ENCODE measurements at places on chromosomes 13 and 19.

- no peak for DNase-seq
These were observed 9.1 kb upstream of the DPP9 start for GRCh38 chr19:4732680-4733114.

- no peak for DNase-seq
These were observed 504.6 kb upstream of the KLHL1 start for GRCh38 chr13:70612881-70613280.

DNA sequence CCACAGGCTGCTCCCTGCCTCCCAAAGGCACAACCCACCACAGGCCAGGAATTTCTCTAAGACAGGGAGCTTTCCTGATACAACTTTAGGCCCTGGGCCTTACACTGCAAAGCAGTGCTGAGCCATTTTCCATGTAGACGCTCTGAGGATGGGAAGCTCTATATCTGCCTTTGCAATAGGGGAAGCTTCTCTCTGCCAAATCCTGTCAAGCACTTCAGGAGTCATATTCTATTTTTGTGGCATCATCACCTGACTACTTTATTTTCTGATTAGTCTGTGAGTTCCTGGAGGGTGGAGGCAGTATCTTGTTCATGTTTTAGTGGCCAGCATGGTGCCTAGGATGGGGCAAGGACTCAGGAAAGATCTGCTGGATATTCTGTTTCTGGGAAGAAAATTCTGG, 382.0 kb downstream of the ZNF536 start:
- DNase-seq = no peak

DNA sequence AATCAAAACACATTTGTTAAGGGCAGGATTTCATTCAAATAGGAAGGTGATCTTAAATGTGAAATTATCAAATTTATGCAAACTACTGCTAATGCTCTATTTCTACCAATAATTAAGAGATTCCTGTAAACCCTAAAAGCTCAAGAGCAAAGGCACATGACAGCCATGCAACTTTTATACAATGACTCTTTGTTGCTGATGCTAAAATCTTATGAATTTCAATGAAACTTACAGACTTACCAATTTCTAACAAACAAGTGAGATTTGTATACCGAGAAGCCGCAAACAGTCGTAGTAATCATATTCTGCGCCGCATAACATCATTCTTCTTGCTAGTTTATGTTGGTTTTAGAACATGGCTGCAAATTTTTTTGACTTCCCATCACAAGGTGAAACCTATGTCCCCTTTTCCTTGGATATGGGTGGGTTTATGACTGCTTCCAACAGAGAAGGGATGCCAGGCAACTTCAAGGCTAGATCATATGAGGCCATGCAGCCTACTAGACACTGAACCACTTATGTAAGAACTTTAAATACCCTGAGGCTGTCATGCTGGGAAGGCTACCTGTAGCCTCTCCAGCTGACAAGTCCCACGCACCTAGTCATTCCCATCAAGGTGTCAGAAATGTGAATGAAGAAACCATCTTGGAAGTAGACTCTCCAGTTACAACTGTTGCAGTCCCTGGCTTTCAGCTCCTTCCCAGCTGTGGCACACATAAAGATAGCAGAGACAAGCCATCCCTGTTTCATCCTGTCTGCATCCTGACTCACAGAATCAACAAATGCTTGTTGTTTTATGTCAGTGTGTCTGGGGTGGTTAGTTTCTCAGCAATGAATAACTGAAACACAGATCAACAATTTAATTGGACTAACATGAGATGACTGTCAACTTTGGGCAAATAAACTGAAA, 42.0 kb downstream of the LNX2 start:
- no peak for DNase-seq

DNA sequence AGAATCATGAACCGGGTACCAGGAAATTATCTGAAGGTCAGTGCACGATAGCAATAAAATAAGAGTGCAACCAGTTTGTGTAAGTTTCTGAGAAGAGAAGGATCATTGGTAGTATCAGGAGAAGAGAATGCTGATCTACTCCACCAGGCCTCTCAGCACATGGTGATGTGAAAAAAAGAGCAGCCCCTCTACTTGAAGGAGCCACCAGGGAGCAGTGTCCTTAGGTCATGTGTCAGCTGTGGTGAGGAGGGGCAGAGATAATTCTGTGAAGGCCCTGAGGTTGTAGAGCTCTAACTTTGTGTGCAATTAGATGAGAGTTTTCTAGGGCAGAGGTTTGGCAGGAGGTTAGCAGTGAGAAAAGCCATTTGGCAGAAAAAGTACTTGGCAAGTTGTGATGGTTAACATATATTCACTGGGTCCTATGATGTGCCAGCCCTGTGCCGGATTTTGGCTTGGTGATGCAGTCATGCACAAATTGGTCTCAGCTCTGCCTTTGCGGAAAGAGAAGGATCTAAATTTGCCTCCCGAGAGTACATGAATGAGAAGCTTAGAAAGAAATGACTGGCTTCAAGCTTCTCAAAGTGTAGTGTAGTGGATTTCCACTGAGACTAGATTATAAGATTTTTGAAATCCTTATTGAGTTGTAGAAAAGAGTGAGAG, 19.2 kb upstream of the ZC3H13 start:
- no peak for DNase-seq

GRCh38 chr19:855142-855541, 3.0 kb downstream of the ELANE start:
- no peak for DNase-seq

- DNase-seq = no peak
These were observed 24.0 kb downstream of the FGF9 start for GRCh38 chr13:21694831-21695230.

- DNase-seq = no peak
These were observed 72.3 kb downstream of the NAA16 start for GRCh38 chr13:41383386-41383785.

DNA sequence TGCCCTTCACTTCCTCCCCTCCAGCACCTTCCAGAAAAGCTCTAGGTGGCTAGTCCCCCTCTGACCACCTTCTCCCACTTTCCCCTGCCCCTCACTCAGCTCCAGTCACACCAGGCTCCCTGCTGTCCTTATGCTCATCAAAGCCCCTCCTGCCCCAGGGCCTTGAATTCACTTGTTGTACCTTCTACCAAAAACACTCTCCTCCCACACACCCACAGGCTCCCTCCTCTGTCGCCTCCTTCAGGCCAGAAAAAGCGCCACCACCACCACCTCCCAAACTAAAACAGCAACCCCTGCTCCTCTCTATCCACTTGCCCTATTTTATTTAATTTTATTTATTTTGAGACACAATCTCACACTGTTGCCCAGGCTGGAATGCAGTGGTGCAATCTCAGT, 4.8 kb upstream of the CEACAM16 start:
- no peak for DNase-seq

- DNase-seq = no peak
These were observed 140.9 kb downstream of the TBC1D4 start for GRCh38 chr13:75341028-75341427.

DNA sequence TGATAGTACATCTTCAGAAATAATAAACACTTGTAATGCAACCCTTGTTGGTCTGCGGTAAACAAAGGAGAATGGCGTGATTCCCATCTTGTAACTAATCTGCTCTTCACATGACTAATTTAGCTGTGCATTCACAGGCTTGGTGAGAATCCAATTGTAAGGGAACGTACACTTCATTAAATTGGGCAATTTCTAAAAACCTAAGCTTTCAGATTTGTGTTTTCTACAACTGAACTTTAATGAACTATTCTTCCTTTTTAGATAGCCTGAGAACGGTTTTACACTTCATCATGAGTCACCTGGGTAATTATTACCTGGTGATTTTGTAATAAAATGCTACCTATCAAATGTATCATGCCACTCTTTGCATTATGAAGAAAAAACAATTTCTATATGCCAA, 306.9 kb downstream of the KLF5 start:
- no peak for DNase-seq

DNA sequence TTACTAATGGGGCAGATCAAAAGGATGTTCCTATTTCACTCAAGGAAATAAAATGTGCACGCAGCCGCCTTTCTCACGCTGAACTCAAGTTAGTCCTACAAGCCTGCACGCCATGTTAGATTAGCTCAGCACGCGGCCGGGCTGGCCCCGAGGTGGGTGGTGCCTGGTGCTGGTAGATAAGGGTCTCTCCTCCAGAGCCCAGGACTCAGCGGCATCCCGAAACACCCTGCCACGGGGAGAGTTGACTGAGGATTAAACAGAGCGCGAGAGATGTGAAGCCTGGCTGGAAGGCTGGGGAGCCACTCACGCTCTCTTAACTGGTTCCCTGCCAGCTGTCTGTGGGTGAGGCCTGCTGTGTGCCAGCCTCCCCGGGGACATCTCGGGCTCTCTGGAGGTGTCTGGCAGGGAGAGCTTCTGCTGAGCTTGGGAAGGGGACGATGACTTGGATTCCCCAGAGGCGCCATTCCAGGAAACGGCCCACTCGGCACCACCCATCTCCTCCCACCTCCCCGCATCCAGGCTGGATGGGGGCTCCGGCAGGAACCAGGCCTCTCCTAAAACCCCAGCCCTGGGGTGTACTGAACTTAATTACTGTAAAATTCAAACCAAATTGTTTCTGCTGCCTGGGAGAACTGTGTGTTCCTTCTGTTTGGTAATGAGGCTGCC, 122.2 kb downstream of the KDM4B start:
- peak; percentile 51 for DNase-seq

DNA sequence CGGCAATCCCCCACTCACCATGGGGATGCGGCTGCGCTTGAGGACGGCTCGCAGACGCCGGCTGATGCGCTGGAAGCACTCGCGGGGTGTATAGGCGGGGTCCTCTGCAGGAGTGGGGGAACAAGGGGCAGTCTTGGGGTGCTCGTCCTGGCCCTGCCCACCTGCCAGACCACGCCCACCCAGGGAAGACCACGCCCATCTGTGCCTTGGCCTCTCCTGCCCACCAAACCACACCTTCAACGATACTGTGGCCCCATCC, 6.7 kb downstream of the RNU6-9 start:
- DNase-seq = no peak

- no peak for DNase-seq
These were observed 40.6 kb downstream of the DCLK1 start for GRCh38 chr13:36090592-36090991.

- no peak for DNase-seq
These were observed 34.1 kb upstream of the POMP start for GRCh38 chr13:28624707-28625432.

GRCh38 chr13:86741762-86742285, 929.3 kb upstream of the SLITRK5 start:
- no peak for DNase-seq

GRCh38 chr13:64088491-64088890, 2672.8 kb upstream of the PCDH20 start:
- DNase-seq = no peak

DNA sequence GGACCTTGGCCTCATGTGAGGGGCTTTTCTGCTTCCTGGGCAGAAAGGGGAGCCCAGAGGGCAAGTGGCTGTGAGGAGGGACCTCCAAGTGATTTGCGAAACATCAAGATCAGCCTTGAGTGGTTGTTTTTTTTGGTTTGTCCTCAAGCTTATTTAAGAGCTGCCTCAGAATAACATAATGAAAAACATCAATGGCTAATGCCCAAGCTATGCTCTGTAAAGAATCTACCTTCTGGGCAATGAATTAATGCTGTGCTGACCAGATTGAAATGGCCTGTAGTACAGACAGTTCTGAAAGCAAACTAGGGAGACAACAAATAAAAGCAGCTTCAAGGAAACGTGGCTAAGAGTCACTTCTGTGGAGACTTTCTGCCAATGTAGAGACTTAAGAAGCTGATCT, 8.3 kb downstream of the TMEM255B start:
- DNase-seq = no peak

GRCh38 chr13:85896516-85897450, 97.6 kb upstream of the SLITRK6 start:
- no peak for DNase-seq

DNA sequence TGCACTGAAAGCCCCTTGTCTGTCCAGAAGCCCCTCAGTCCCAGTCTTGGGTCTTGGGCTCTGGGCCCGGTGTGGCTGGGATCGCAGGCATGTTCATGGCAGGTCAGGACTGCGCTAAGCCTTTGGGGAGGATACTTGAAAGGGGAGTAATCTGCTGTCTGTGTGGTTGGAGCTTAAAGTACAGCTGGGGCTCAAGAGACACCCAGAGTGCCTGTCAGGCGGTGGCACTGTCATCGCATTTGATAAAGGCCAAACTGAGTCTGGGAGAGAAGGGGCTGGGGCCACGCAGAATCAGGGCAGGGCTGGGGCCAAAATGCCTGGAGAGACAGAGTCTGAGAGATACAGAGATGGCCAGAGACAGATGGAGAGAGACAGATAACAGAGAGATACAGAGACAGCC, 4.2 kb upstream of the CILP2 start:
- DNase-seq = no peak

GRCh38 chr13:97435323-97435722, 1.4 kb downstream of the RAP2A start:
- no peak for DNase-seq

GRCh38 chr13:91758724-91759123, 360.3 kb downstream of the GPC5 start:
- no peak for DNase-seq

DNA sequence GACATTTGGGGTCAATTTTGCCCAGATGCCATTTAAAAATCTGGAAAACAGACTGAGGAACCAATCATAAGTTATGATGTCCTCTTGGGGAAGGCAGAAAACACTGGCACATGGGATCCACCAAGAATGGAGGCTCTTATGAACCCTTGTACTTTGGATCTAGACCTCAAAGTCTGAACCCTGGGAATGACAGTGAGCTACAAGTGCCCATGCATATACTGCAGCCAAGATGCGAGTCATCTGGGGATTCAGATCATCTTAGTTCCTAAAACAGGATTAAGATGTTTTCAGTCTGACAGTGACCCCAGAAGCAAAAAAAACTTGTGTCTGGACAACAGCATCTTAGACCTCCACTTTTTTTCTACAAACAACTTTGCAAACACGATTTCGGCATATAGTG, 100.2 kb upstream of the SIAH3 start:
- no peak for DNase-seq

GRCh38 chr13:31477961-31478360, 261.4 kb upstream of the RXFP2 start:
- DNase-seq = no peak

DNA sequence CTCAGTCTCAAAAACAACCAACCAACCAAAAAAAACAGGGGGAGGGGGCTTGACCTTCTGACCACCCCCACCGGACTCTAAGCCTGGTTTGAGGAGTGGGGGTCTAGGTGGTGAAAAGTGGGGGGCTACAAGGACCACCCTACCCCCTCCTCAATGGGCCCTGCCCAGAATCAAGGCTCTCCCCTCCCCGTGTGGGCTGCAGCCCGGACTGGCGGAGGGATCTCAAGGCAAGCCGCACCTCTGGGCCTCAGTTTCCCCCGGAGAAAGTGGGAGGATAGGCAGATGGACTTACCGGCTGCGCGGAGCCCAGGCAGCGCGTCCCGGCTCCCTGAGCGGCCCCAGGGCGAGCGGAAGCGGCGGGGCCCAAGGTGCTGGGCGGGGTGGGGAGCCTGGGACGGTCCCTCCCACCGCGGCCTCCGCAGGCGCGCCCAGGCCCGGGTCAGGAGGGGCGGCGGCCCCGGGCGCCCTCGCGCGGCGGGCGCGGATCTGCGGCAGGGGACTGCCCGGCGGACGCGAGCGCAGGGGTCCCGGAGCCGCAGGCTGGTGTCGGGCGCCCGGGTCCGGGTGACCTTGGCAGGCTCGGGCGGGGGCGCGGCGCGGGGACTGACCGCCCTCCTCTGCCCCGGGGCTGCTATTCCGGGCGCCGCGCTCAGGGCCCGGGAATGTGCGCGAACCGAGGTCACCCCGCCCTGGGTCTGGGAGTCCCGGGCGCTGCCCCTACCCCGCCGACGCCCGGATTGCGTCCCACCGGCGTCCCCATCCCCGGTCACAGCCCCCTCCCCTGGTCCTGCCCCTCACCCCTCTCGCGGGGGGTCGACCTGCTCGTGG, at the start of gene ADAMTSL5:
TSS of gene ADAMTSL5 (minus strand) at position 349 of the 828 bp plus-strand sequence. CDS start 2,076 bp downstream, outside the sequence.
- DNase-seq = no peak

- no peak for DNase-seq
These were observed 376.1 kb downstream of the DLEU7 start for GRCh38 chr13:50467156-50468110.

All from mesothelial cell of epicardium (in vitro differentiated cells).